ENCODE measurements at places on chromosomes 12 and 14. TPM values are rescaled to one million over a fixed set of nuclear protein-coding genes. Genes with fewer than 3 reads are reported as not detected.

The RNASE4 gene
- 44.4 TPM for total RNA-seq

The PLXNC1 gene
- total RNA-seq: 3.0 TPM

The PRH2 gene
- total RNA-seq: not detected

The FZD10 gene
- 0.19 TPM for total RNA-seq

The ZNF891 gene
- total RNA-seq: 0.82 TPM

The SSTR1 gene
- 0.41 TPM for total RNA-seq

The ATL1 gene
- total RNA-seq: 2.2 TPM

The GLT8D2 gene
- 5.6 TPM for total RNA-seq

The BDKRB1 gene
- 0.39 TPM for total RNA-seq

The TCP11L2 gene
- 59.1 TPM for total RNA-seq

The ENDOU gene
- 2.1 TPM for total RNA-seq

The KRT79 gene
- not detected for total RNA-seq

The CELA1 gene
- total RNA-seq: not detected

The PKP2 gene
- 271 TPM for total RNA-seq

The CD69 gene
- total RNA-seq: 2.6 TPM

The ASPG gene
- total RNA-seq: 161 TPM

The RBP5 gene
- total RNA-seq: not detected

The P2RX2 gene
- total RNA-seq: not detected

The RPL10L gene
- not detected for total RNA-seq

The MAP3K9 gene
- total RNA-seq: 1.6 TPM

The TAS2R9 gene
- not detected for total RNA-seq

The DENND5B gene
- 31.2 TPM for total RNA-seq

The KLRF1 gene
- not detected for total RNA-seq

The AMDHD1 gene
- 0.63 TPM for total RNA-seq

The SLC10A1 gene
- not detected for total RNA-seq

The HPD gene
- total RNA-seq: 0.39 TPM

The ST8SIA1 gene
- 5.0 TPM for total RNA-seq

The IL22 gene
- not detected for total RNA-seq

The C12orf56 gene
- total RNA-seq: not detected

The CCDC196 gene
- total RNA-seq: not detected

The CMTM5 gene
- not detected for total RNA-seq

The SRRM4 gene
- not detected for total RNA-seq

The CPNE8 gene
- total RNA-seq: 36.2 TPM

The ART4 gene
- total RNA-seq: 25.9 TPM

The HEBP1 gene
- total RNA-seq: 29.4 TPM

The MYF5 gene
- not detected for total RNA-seq

The USP44 gene
- total RNA-seq: 1.4 TPM

The GALNT6 gene
- 2.8 TPM for total RNA-seq

The AMHR2 gene
- total RNA-seq: 0.47 TPM

The OSBPL8 gene
- 19.7 TPM for total RNA-seq

The FAM161B gene
- total RNA-seq: 2.3 TPM

The TESPA1 gene
- total RNA-seq: 0.19 TPM

The OVCH1 gene
- not detected for total RNA-seq

The SYCP3 gene
- total RNA-seq: not detected

The OTOGL gene
- total RNA-seq: 10.9 TPM

The RNASE7 gene
- total RNA-seq: not detected

The HOXC5 gene
- 0.33 TPM for total RNA-seq

The C14orf180 gene
- total RNA-seq: 59.5 TPM

The INHBC gene
- total RNA-seq: not detected

The SYT1 gene
- total RNA-seq: not detected

The AICDA gene
- total RNA-seq: not detected

The DPPA3 gene
- not detected for total RNA-seq

Measured in right atrium auricular region (tissue), 2 donors.